B cell (primary cell): ENCODE measurements at places on chromosomes 5 and 9. TPM values are rescaled to one million over a fixed set of nuclear protein-coding genes. Genes with fewer than 3 reads are reported as not detected.

The HTR4 gene
- not detected in 2 replicates for polyA plus RNA-seq

The CDC20B gene
- polyA plus RNA-seq: 0.09 TPM in 1 of 2 replicates, not detected in the other

The ZNF483 gene
- 0.43 and 0.78 TPM in 2 replicates for polyA plus RNA-seq

- no peak for DNase-seq
Measured at GRCh38 chr5:165808335-165808734, 2302.9 kb downstream of the MAT2B start.

DNA sequence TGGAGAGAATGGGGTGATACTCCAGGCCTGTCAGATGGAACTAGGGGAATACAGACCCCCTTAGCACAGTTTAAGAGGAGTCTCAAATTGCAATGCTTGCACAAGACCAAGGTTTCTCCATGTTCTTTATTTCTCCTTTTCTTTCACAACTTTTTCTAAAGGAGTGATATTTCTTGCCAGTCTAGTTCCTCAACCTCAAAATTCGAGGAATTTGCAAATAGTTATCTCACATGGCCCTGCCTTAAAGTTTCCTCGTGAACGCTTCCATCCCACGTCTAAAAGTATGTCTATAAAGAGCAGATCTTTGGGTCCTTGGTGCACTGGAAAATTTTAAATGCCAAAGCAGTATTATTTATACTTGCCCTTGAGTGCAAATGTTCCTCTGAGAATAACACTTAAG is 373.8 kb upstream of the KLF4 start:
- no peak for DNase-seq

- no peak for DNase-seq
Measured at GRCh38 chr5:137199201-137199600, 299.9 kb downstream of the SPOCK1 start.

GRCh38 chr9:26655166-26655565 is 237.4 kb downstream of the CAAP1 start:
- no peak for DNase-seq

DNA sequence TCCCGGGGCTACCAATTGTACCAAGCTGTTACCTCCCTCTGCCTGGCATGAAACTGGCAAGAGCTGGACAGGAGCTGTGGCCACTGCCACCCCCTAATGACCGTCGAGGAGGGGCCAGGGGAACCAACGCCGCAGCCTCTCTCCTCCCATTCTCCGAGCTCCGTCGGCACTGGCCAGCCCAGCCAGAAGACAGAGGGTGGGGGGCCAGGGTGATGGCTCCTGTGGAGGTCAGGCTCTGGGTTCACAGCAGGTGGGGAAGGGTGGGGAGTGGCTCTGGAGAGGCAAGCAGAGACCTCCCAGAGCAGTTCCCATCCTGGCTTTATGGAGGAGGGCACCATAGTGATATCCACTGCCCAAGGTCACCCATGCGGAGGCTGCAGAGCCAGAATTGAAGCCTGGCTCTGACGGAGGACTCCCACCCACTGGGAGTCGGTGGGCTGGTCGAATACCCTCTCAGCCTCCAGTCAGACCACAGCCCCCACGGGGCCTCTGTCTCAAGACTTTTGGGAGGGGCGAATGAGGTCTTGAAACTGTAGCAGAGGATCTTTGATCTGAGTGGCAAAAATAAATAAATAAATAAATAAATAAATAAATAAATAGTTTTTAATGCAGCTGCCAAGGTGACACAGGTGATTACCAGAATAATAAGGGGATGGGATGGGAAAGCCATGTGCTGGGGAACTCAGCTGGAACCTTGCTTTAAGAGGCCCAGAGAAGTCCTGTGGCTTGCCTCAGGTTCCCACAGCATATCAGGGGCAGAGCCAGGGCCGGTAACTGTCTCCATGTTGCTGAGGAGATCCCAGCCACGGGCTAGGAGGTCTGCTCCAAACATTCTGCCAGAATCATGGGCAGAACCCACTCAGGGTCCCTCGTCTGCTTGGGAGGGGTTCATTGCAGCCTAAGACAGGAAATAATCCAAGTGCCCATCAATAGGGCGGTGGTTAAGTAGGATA is 42.5 kb upstream of the NEURL1B start:
- no peak for DNase-seq

DNA sequence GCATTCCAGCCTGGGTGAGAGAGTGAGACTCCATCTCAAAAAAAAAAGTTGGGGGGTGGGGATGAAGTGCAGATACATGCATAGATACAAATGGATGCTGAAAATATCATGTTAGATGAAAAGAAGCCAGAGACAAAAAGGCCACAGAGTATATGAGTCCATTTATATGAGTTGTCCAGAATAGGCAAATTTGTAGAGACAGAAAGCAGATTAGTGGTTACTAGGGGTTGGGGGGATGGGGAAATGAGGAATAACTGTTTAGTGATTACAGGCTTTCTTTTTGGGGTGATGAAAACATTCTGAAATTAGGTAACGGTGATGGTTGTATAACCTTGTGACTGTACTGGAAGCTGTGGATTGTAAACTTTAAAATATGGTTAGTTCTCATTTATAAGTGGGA is 13.8 kb upstream of the LHFPL2 start:
- no peak for DNase-seq

DNA sequence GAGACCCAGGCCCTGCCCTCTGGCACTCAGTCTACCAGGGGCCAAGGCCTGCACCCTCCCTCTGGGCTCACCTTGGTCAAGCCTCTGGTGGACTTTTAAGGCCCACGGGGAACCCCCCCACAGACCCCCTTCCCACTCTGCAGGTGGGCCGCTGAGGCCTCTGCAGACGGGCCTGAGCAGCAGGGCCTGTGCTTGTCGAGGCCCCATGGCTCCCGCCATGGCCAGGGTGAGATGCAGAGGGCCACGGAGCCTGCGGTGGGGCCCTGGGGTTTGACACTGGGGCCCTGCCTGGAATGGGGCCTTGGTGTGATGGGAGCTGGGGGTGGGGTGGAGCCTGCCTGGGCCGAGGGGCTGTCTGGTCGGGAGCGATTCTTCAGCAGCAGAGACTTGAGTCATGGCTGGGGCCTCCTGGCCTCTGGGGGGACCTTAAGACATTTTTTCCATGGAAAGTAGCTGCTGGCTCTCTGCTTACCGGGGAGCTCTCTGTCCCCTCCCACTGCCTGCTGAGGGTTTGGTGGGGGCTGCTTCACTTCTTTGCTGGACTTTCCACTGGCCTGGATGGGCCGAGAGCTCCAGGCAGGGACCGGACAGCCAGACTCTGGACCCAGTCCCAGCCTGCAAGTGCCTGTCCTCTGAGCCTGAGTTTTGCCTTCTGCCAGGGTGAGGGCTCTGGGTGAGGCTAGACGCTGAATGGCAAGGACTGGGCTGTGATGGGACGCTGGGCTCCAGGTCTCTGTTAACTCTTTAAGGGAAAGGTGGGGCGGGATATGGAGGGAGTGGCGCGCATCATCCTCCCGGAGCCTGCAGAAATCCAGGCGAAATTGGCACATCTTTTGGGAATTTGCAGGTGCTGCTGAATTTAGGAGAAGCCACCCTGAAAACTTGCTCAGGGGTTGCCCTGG is 132.2 kb downstream of the RXRA start:
- DNase-seq: no peak

DNA sequence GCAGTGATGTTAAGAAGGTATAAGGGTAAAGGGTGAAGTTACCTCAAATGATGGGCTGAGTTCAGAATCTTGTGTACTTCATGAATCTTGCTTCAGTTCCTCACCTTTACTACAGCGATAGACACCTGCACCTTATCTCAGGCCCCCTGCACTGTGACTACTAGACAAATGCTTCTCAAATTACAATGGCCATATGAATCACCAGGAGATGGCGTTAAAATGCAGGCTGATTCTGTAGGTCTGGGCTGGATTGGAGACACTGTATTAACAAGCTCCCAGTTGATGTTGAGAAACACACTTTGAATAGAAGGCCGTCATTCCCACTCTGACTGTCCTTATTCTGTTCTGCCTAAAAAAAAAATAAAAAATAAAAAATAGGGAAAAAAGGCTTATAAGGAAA is 29.8 kb downstream of the TARS1 start:
- no peak for DNase-seq

DNA sequence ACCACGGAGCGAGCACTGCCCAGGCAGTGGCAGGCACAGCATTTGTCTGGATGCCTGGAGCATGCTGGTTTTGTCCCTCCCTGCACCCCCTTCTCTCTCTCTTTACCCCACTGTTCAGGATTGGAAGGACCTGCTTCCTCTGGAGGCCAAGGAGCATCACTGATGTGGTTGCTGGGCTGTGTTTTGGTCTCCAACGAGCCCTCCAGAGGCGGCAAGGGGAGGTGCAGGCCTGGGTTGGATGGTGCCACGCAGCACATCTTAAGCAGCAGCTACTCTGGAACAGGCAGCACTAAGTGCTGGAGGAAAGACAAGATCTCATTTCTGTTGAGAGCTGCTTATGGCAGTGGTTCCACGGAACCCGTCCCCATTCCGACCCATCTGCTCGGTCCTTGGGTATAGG is 139.6 kb downstream of the CMYA5 start:
- no peak for DNase-seq

DNA sequence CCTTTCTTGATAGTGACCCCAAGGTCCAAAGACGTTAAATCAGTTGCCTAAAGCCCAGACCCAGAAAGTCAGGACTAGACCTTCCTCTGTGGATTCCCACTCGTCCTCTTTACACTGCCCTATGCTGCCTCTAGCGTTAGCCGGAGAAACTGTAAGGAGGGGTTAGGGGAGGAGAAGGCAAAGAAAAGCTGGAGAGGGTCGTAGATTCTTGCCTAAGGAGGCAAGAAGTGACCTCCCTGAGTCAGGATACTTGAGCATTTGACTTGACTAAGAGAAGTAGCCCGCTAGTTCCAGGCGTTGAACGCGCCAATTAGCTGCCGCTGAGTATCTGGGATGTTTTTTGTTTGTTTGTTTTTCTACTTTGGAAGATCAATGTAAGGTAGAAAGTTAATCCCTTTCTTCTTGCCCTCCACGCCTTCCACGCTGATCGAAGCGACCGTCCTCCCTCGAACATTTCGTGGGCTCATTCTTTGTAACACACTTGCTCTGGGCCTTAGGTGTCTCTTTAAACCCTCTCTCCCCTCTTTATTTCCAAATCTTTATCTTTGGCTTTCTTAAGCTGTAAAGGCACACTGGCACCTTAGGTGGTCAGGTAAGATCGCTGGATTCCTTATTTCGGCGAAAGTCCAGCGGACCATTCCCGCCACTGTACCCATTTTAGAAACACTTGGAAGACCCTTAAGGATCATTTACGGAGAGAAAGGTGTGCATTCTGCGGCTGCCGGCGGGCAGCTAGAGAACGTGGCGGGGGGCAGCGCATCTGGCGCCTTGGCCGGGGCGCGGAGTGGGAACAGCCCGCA is 5.1 kb upstream of the RGMB start:
- peak; percentile 63 for DNase-seq

DNA sequence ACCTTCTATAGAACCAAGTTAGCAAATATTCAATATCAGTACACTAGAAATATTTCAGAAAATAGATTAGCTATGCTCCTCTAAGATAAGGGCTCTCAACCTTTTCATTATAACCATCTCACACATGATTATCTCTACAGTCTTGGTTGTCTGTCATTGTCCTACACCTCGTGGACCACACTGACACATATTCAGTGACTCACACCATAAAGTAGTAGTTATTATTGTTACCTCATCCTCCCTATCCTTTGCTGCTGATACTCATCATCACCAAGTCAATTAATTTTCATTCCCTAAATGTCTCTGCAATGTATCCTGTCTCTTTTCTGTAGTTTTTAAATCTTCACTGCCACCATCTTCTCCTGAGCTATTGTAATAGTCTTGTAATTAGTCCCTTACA is 1309.2 kb upstream of the C9orf72 start:
- DNase-seq: no peak

- no peak for DNase-seq
Measured at GRCh38 chr9:81132796-81133195, 556.6 kb downstream of the TLE1 start.

DNA sequence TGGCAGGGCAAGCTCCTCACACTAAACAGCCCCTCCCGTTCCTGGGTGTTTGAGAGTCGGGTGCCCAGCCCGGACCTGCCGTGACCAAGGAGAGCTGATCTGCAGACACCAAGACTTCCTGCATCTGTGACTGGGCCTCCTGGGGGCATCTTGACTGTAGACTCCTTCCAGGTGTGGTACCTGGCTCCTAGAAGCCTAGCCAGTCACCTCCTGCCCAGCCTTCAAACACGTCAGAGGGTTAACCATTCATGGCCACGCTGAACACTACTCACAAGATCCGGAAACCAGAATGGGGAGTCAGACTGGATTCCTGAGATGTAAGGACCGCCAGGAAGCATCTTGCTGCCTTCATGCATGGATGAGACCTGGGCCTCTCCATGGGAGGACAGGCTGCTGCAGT is 3.7 kb upstream of the LCN2 start:
- no peak for DNase-seq

- no peak for DNase-seq
Measured at GRCh38 chr9:107286057-107286456, 3.0 kb downstream of the RAD23B start.

DNA sequence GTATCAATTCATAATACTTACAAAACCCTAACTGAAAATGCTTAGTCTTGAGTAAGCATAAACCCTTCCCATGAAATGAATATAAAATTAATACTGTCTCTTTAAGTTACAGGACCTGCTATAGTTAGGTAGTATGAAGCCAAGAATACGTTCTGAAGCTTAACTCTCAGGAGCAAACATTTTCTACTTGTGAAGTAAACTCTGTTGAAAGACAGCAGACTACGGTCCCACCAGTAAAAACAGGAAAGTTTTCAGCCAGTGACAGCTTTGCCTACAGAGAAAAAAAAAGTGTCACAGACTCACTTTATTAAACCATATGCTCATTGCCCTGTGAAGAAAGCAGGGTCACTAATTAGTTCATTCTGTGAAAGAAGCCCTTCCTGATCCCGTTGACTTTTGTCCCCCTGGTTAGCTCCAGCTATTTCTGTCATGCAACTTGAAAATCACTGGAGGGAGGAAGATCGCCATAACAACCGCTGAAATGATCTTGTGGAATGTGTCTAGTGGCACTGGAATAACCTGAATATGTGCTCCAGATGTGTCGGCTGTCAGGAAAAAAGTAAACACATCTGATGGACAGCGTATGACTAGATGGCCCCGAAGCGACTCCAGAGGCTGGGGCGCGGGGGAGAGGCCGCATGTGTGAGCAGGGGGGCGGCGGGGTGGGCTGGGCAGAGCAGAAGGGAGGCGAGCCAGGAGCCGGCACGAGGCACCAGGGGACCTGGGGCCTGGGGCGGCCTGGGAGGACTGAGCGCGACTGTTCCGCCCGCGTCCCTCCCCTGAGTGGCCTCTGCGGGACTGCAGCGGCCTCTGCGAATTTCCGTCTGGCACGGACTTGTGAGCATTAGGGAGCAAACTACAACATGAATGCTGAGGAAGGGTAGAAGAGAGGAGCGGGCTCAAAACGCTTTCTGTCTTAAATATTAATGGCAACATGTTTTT is 41.9 kb downstream of the BNC2 start:
- no peak for DNase-seq
